ENCODE measurements at places on chromosomes 1 and 21.

GRCh38 chr1:29599071-29599470 lies 362.7 kb downstream of the PTPRU start:
- DNase-seq, result no peak

GRCh38 chr1:55718758-55719671 lies 503.9 kb upstream of the USP24 start:
- no peak for DNase-seq

DNA sequence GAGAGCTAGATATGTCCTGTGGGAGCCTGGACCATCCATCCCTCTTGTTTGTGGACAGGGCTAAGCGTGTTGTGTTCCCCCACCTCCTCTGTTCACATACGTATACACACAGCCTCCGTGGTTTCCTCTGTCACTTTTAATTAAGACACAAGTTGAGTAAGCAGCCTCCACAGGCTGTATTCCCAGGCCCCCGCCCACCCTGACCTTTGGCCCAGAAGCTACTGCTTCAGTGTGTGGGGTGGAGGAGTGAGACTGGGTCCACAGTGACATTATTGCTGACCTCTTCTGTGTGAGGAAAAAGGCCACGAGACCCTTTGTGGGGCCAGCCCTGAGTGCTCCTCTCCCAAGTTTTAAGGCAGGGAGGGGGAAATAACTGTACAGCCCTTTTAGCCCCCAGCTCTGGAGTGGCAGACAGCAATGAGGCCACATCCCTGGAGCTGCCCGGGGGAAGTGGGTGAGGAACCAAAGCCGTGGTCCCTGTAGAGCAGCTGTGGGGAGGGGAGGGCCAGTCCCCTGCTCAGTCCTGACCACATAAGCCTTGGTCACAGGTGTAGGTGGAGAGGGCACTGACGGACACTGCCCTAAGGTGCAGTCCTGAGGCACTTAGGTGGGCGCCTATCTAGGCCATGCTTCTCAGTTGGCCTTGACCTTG lies 4.4 kb downstream of the ELOVL1 start:
- DNase-seq, result no peak

GRCh38 chr1:174534789-174535188 lies 87.0 kb downstream of the GPR52 start:
- no peak for DNase-seq

DNA sequence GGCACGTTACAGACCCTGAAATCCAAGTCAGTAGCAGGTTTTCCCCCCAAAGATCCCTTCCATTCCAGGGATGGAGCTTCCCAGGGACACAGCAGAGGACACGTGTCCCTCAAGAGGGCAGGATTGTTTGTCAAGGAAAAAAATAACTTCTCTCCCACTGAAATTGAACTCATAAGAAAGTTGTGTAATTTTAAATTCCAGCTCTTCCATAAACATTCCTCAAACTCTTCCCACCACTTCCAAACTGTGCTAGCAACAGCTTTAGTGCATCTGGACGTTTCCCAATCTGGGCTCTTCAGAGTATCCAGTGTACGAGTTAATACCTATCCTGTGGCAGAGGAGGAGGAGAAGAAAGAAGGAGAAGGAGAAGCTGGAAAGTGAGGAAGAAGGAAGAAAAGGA lies 79.6 kb downstream of the PSMG1 start:
- no peak for DNase-seq

DNA sequence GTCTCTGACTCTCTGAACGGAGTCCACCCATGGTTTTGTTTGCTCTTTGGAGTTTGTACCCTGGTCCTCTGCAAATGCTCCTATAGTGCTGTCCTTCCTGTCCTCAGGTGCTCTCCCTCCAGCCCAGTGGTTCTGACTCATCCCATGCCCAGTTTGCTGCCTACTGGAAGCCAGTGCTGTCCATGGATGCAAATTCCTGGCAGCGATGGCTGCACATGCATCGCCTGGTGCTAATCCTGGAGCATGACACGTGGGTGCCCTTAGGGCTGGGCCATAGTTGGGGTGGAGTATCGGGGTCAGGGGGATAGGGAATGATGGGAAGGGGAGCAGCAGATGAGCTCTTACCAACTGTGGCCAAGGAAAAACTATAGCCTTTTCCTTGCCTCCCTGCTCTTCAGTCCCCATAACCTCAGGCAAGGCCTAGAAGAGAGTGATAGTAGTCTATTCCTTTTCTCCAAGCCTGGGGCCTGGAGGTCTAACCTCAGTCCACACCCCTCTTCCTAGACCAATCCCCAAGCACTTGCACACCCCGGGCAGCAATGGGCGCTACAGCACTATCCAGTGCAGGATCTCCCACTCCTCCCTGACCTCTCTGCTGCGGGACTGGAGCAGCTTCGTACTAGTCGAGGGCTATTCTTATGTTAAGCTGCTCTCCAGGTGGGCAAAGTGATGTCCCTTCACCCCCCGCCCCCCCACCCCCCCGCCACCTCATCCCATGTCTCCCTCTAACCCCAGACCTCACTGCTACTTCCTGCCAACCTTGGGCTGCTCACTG lies 31.6 kb downstream of the HYI start:
- DNase-seq, result no peak

DNA sequence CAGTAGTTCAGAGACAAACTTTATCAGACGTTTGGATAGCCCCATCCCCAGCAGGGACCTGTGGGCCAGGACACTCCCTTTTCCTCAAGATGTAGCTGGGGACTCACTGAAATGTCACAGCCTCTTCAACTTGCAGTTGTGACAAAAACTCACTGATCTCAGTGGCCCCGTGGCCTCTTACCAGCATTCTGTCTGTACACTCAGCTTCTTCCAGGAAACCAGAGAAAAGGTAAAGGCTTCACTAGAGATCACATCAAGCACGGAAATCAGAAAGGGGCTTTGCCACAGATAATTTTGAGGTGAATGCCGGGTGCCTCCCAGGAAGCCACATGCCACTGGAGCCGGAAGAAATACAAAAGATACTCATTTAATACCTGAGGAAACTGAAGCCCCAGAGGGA lies 122.2 kb downstream of the CCDC185 start:
- no peak for DNase-seq

- DNase-seq, result no peak
Measured at GRCh38 chr1:162421258-162422164, 9.6 kb upstream of the SH2D1B start.

DNA sequence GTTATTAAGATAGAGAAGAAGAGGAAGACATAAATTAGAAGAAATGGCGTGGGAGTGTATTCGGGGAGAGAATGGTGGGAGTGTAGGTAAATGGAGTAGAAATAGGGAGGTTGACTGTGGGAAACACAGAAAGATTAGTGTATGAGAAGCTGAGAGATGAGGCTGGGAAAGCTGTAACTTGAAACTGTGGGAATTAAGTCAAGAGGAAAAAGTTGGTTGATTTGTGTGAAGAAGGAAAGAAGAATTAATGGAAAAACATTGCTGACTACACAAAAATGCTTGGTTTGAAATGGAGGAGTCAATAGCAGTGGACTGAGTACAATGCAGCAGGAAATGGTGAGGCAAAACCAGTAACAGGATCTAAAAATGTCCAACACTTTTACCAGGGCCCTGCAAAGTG lies 448.3 kb downstream of the PTPRC start:
- DNase-seq, result no peak
